ENCODE measurements at places on chromosomes 16 and 17.

GRCh38 chr16:8572919-8573724, 17.2 kb downstream of the TMEM114 start:
- no peak for DNase-seq

- DNase-seq, result no peak
These were observed 3.4 kb downstream of the ZNF688 start for GRCh38 chr16:30567991-30568638.

GRCh38 chr17:79114458-79115301, 40.1 kb downstream of the ENGASE start:
- DNase-seq, result no peak

DNA sequence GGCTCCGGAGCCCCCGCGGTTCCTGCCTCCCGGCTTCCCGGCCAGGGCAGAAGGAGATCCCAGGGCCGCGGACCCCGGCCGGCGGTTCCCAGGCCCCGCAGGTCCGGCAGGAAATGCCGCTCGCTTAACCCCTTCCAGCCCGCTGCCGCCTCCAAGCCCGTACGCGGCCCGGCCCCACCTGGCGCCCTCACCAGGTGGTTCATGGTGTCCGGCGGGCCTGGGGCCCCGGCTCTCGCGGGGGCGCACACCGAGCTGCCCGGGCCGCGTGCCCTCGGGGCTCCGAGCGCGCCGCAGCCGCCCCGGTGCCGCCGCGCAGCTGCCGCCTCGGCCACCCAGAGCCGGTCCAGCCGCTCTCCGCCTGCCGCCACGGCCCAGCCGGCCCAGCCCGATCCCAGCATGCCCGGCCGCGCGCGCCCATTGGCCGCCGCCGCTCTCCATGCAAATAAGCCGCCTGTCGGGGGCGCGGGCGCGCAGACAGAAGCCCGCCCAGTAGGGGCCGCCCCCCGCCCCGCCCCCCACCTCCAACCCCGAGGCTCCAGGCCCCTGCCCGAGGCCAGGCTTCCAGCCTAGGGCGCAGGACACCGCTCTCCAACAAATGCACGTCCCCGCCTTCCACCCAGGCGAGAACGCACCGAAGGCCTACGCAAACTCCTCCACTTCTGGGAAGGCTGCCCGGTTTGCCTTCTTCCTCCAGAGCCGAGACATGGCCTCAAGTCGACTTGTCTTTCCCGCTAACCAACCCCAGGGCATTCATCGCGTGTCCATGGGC, at the start of gene BCAR1:
BCAR1 (minus strand) TSS at position 345 of the 769 bp plus-strand sequence; CDS start at position 203, 142 bp downstream.
- peak; percentile 80 for DNase-seq

DNA sequence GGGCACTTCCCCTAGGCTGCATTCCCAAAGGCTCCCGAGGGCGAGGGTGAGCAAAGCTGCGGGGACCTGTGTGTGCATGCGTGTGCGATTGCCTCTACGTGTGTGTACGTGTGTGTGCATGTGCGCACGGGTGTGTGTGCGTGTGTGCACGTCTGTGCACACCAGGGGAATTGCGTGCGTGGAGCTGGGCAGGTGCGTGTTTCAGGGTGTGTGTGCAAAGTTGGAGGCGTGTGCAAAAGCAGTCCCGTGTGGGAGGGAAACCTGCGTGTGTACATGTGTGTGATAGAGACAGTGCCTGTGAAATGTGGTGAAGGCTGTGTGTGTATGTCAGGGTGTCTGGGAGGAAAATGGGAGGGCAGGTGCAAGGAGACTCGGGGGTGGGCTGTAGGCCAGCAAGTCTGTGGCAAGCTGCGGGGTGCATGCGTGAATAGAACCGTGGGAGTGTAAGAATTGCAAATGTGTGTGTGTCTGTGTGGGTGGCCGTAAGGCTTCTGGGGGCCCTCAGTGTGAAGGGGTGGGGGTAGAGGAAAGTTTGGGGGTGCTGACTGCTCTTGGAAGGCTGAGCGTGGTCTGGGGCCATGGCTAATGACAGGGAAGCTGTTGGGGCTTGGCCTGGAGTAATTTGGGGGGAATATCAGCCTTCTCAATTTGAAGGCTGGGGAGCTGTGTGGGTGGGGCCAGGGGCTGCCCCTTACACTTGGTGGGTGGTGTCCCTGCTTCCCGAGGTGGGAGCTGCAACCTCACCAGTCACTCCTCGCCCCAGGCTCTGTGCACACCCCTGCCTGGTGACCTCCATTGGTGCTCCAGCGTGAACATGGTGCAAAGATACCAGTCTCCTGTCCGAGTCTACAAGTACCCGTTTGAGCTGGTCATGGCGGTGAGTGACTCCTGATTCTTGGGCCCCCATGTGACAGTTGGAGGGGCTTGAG, 644 bp downstream of the SEC14L5 start:
- no peak for DNase-seq

GRCh38 chr17:57909551-57909950, 45.7 kb downstream of the CUEDC1 start:
- no peak for DNase-seq

GRCh38 chr16:14219983-14220382, 148.9 kb downstream of the MRTFB start:
- no peak for DNase-seq

DNA sequence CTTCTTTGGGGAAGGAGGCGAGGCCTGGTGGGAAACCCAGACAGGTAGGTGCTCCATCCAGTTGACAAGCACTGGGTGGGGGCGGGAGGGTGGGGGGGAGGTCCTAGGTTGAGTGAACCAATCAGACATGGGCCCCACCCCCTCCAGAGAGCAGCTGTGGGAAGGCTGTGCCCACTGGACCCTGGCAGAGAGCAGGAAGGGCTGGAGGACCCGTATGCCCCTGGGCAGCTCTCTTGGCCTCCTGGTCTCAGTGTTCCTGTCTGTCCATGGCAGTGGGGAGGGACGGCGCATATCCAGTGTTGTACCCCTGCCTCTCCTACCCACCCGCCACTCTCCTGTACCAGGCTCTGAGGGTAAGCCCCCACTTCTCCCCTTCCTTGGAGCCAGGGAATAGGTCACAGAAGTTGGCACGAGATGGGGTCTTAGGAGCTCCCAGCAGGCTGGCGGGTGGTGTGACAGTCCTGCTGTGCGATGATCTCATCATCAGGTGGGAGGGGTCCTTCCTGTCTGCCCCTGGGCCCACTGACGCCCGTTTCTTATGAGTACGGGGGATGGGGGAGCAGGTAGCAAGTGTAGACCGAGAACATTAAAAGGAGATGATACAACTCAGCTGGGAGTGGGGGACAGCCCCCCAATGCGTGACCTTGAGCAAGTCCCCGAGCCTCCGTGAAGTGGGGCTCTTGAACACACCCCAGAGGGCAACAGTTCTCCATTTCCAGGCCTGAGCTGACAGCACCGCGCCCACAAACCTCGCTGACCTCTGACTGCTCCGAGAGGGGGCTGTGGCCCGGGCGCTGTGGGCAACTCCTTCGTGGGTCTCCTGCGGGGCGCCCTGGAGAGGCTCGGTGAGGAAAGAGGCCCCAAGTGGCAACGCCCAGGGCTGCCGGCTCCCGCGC, 1.2 kb upstream of the ZFPM1 start:
- no peak for DNase-seq

DNA sequence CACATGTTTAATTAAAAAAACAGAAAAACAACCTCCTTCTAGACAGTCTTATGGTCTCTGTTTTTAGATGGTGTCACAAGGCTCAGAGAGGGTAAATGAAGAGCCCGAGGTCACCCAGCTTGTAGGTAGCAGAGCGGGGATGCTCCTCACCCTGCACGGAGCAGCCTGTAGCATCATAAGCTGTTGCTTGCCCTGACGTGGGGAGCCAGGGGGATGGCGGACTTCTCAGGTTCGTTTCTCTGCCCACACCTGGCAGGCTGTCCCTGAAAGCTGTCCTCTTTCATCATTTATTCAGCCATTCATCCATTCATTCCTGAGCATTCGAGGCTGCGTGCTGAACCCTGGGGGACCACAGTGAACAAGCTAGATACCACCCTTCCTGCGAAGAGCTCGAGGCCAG, 75.7 kb upstream of the KSR1 start:
- no peak for DNase-seq

All from caudate nucleus (tissue), 63 donors.